NCI-H2107 (cell line): ENCODE measurements at places on chromosomes 1 and 21.

DNA sequence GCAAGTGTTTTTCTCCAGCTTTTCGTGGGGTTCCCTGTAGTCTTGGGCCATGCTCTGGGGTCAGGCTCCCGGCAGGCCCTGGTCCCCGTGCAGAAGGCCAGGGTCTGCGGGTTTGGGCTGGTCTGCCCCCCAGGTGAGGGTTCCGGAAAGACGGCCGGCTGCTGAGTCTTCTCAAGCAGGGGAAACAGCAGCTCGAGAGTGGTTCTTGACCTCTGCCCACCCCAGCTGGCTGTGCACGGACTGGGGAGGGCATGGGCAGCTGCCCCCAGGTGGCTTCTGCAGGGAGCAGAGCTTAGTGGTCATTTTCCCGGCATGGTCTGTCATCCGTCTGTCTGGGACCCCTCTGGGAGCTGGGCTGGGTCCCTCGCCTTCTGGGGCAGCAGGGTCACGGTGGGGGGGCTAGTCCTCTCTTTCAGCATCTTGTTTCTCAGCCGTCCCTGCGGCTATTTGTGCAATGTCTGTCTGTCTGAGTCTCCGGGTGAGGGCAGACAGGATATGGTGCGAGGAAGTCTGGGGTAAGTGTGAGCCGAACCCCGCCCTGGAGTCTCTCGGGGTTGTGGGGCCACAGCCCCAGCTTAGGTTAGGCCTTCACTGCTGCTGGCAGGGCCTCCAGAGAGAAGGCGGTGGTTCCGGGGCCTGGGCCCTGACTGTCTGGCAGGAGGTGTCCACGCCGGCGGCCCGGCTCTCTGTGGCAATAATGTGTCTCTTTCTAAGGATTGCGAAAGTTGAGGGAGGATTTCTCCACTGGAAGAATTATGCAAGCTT lies 6.1 kb downstream of the SKI start:
- no peak for DNase-seq

GRCh38 chr1:10637400-10637799 lies 159.0 kb downstream of the CASZ1 start:
- DNase-seq, result no peak

- DNase-seq, result no peak
Measured at GRCh38 chr1:197208945-197209344, 59.1 kb upstream of the CRB1 start.

DNA sequence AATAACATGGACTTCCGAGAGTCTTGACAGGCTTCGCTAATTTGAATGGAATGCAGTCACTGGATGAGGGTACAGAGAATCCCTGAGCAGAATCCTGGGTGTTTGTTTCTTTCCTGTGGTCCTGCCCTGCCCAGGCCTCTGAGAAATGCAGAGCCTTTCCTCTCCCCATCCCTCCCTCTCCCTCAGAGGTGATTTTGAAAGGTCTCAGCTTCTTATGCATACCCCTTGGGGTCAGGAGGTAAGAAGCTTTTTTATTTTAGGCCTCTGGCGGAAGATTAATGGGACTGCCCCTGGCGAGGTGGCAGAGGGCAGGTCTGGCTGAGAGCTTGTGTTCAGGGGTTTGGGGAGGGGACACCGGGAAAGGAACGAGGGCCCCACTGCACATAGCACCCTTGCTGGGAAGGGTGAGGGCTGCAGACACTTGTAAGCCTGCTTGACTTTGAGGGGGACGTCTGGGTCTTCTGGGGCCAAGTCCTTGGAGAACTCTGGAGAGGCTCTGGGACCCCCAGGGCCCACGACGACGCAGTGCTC lies 116.5 kb upstream of the SLC45A1 start:
- DNase-seq, result no peak

DNA sequence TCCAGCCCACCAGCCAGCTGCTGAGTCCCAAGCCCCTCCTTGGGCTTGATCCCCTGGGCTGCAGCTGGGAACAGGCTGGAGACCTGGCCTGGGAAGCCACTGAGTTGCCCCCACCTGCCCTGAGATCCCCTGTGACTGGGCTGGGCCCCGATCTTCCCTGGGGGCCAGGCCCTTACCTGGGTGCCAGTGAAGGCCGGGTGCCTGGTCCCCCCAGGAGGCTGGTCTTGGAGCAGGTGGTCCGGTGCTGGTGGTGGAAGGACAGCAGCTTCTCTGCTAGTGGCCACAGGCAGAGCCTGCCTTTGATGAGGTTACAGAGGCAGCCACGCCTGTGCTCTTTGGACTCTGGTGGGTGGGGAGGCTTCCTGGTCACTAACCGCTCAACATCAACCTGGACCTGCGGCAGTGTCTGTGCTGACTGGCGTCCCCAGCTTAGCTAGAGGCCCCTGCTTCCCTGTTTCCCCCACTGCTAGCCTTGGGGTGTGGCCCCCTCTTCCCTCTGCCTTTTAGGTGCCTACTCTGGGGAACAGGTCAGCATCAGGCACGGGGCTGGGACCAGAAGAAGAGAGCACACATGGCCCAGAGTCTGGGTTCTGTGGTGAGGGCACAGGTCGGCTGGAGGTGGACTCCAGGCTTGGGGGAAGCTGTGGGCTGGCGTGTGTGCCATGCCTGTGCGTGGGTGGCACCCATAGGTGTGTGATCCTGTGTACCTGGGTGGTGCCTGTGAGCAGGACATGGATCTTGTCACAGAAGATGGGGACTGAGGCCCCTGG lies at the start of gene EPS8L3:
Gene EPS8L3, minus strand, starts transcription at position 278 of the 770 bp plus-strand sequence. CDS start 2,174 bp downstream, outside the sequence.
- DNase-seq, result no peak

- DNase-seq, result no peak
Measured at GRCh38 chr1:198350456-198350855, 190.0 kb downstream of the ATP6V1G3 start.

DNA sequence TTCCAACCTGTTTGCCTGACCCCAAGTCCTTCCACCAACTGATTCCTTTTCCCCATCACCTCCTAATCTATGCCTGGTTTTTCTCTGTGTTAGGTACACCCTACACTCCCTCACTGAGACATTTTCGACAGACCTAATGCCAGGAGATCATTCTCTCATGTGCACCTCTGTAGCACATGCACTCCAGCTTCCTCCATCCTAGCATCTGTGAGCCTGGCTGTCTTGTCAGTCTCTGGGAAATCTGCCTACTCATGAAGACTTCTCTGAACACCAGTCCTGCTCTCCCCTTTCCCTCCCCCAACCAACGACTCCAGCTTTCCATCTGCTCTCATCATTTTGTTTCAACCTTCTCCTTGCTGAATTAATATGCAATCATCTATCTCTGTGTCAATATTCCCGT lies 987 bp downstream of the MED8 start:
- no peak for DNase-seq

DNA sequence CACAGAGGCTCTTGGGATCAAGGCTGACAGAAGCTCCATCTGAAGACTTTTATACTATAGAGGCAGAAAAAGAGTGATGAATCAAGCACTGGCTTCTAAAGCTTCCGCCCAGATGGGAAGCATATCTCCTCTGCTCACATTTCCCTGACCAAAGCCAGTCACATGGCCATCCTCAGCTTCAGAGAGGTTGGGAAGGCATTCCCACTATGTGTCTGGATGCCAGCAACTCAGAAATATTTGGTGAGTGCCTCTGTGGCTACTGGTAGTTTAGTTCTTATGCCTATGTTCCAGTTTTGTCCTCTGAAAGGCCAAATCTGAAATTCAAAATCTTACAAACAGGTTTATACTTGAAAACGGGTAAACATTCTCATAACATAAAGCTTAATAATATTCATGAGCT lies 9.9 kb upstream of the DISC1 start:
- DNase-seq, result no peak

GRCh38 chr21:36127977-36128376 lies 6.9 kb upstream of the CBR3 start:
- no peak for DNase-seq
